ENCODE measurements at places on chromosomes 4 and X.

GRCh38 chr4:63817196-63817865 lies 591.9 kb downstream of the TECRL start:
- DNase-seq = no peak

GRCh38 chr4:47210828-47211227 lies 179.5 kb downstream of the GABRB1 start:
- no peak for DNase-seq

DNA sequence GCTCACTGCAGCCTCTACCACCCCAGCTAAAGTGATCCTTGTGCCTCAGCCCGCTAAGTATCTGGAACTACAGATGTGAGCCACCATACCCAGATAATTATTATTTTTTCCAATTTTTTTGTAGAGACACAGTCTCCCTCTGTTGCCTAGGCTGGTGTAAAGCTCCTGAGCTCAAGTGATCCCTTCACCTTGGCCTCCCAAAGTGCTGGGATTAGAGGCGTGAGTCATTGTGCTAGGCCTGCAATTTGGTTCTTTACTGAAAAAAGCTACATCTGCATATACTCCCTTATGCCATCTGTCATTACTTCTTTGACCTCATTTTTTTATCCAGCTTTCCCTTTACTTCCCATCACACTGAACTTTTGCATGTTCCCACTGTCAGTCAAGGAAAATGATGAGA lies 2012.4 kb upstream of the IGFBP7 start:
- DNase-seq = no peak

DNA sequence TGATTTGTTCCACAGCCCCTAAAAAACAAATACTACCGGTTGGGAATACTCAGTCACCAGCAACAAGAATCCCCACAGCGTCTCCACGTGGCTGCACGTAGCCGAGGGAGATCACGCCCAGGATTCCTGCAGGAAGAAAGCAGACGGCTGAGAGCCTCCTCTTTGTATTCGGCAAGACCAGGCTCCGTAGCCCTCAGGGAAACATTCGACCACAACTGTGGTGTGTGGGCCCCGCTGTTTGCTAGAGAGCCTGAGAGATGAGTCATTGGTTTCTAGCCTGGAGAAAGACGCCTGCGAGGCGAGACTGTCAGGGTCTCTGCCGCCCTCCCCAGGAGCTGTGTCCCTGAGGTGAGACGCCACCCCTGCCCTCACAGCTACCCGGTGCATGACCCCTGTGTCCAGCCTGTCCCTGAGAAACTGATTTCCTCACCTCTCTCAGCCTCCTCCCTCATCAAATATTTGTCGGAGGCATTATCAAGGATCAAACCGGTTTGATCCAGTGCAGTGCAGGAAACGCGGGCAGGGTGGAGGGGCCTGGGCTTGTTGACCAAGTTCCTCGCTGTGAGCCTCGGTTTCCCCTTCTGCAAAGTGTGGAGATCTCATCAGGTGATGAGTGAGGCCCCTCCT lies 4.7 kb upstream of the S100P start:
- DNase-seq = peak; percentile 70

GRCh38 chrX:31847773-31848172 lies 775.9 kb upstream of the FTHL17 start:
- DNase-seq = no peak

GRCh38 chrX:136961594-136962135 lies 72.1 kb downstream of the GPR101 start:
- no peak for DNase-seq

DNA sequence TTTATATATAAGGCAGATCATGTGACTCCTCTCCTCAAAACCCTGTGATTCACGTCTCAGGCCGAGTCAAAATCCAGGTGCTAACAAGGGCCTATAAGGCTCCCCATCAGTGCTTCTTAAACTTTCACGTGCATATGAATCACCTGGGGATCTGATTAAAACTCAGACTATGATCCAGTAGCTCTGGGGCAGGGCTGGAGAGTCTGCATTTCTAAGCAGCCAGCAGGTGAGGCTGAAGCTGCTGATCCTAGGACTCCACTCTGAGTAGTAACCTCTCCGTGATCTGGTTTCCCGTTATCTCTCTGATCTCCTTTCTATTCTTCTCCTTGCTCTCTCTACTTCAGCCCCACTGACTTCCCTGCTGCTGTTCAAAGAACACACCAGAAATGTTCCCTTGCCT lies 252.4 kb upstream of the RPS6KA3 start:
- DNase-seq = no peak
